Sigmoid colon (tissue), 7 donors: ENCODE measurements at places on chromosomes 1 and 21. TPM values are rescaled to one million over a fixed set of nuclear protein-coding genes. Genes with fewer than 3 reads are reported as not detected.

Gene RYR2
- total RNA-seq = 10.7 TPM

Gene CYP2J2
- 1.1 TPM for total RNA-seq

GRCh38 chr1:63316984-63317816 lies 5.2 kb upstream of the FOXD3 start:
- peak overlapping the region; percentile 48 for H3K27ac ChIP-seq
- H3K36me3 ChIP-seq = no peaks in the 10 kb centered on the region
- H3K27me3 ChIP-seq = peaks cover 86% of the 10 kb centered on the region
- H3K4me1 ChIP-seq = peaks cover 23% of the 10 kb centered on the region

DNA sequence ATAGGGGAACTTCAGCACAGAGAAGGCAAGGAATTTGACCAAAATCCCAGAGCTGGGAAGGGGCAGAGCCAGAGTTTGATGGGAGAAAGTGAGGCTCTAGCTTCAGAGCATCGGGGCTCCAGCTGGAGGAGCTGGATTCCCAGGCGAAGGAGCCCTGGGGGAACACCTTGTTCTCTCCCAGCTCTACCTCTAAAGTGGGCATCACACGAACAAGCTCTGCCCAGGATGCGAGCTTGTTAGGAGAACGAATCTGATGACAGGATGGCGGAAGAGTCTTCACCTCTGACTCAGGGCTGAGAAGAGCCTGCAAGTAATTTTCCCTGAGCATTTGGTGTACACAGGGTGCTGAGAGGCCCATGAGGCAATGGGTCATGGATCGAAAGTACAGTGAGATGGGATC lies 22.0 kb downstream of the TNNT2 start:
- DNase-seq = no peak
- H3K4me3 ChIP-seq = no peak overlapping the region
- H3K4me1 ChIP-seq = no peaks in the 10 kb centered on the region
- no peaks in the 10 kb centered on the region for H3K36me3 ChIP-seq

- peaks cover 16% of the 10 kb centered on the region for H3K4me1 ChIP-seq
- H3K27me3 ChIP-seq = no peaks in the 10 kb centered on the region
- H3K36me3 ChIP-seq = no peaks in the 10 kb centered on the region
- no peak for DNase-seq
Measured at GRCh38 chr1:227437495-227438008, 119.3 kb upstream of the CDC42BPA start.

GRCh38 chr21:44778499-44778911 lies 23.1 kb downstream of the UBE2G2 start:
- peaks cover 7% of the 10 kb centered on the region for H3K36me3 ChIP-seq
- no peak for DNase-seq
- no peaks in the 10 kb centered on the region for H3K4me1 ChIP-seq
- no peak overlapping the region for H3K27ac ChIP-seq
- H3K4me3 ChIP-seq = no peak overlapping the region

GRCh38 chr1:234277161-234277868 lies 95.9 kb upstream of the COA6 start:
- H3K27me3 ChIP-seq = no peaks in the 10 kb centered on the region
- DNase-seq = no peak
- H3K4me3 ChIP-seq = no peak overlapping the region
- H3K36me3 ChIP-seq = no peaks in the 10 kb centered on the region
- no peak overlapping the region for H3K27ac ChIP-seq
- H3K4me1 ChIP-seq = no peaks in the 10 kb centered on the region

DNA sequence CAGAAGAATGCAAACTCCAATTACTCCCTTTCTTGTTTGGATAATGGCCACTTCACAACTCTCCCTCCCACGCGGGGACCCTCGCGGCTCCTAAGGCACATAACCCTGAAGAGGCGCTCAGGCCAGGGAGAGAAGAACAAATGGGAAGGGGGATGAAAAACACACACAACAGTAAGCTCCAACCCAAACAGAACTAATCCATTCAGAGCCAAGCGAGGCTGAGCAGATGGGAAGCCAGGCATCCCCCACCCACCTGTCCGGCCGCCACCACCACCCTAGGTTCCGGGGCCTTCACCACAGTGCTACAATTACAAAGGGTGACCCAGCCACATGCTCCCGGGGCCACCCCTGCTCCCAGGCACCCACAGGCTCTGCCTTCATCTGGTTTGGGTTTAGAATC lies 101.5 kb downstream of the MRPL37 start:
- H3K4me1 ChIP-seq = peaks cover 79% of the 10 kb centered on the region
- no peaks in the 10 kb centered on the region for H3K27me3 ChIP-seq
- no peak overlapping the region for H3K4me3 ChIP-seq
